Fibroblast of lung (primary cell): ENCODE measurements at places on chromosomes 7 and 10. TPM values are rescaled to one million over a fixed set of nuclear protein-coding genes. Genes with fewer than 3 reads are reported as not detected.

Gene LBX1
- under 0.01 TPM in 2 replicates for total RNA-seq

Gene WEE2
- total RNA-seq, result not detected in 2 replicates

Gene RBP3
- not detected in 2 replicates for total RNA-seq

Gene C10orf143
- total RNA-seq, result 0.51 and 2.0 TPM in 2 replicates

Gene HTRA1
- total RNA-seq, result 109 and 198 TPM in 2 replicates

Gene ASB15
- not detected in 2 replicates for total RNA-seq

Gene BEND7
- total RNA-seq, result 9.2 and 10.6 TPM in 2 replicates

Gene SRGN
- 147 and 363 TPM in 2 replicates for total RNA-seq

Gene NOLC1
- 16.5 and 23.4 TPM in 2 replicates for total RNA-seq

Gene FOXI2
- not detected in 2 replicates for total RNA-seq

Gene MICU1
- 52.1 and 83.2 TPM in 2 replicates for total RNA-seq

Gene ASZ1
- total RNA-seq, result not detected in 2 replicates

Gene NACAD
- 1.3 and 2.8 TPM in 2 replicates for total RNA-seq
